ENCODE measurements at places on chromosomes 3 and 15. TPM values are rescaled to one million over a fixed set of nuclear protein-coding genes. Genes with fewer than 3 reads are reported as not detected.

SLC6A1 gene
- total RNA-seq = not detected

LIPC gene
- total RNA-seq = not detected

CASR gene
- total RNA-seq = not detected

SLC9C1 gene
- not detected for total RNA-seq

MCF2L2 gene
- under 0.01 TPM for total RNA-seq

CCR1 gene
- not detected for total RNA-seq

SLC15A2 gene
- total RNA-seq = 0.18 TPM

PLSCR5 gene
- not detected for total RNA-seq

MYLK gene
- total RNA-seq = 521 TPM

GPR149 gene
- not detected for total RNA-seq

STAC gene
- 0.36 TPM for total RNA-seq

EFL1 gene
- 27.8 TPM for total RNA-seq

SLC38A3 gene
- 0.36 TPM for total RNA-seq

MKRN2OS gene
- not detected for total RNA-seq

C3orf20 gene
- not detected for total RNA-seq

LRTM1 gene
- total RNA-seq = not detected

TM6SF1 gene
- total RNA-seq = 1.6 TPM

RBP2 gene
- not detected for total RNA-seq

ZNF710 gene
- 8.9 TPM for total RNA-seq

GRIP2 gene
- under 0.01 TPM for total RNA-seq

RAP2B gene
- 18.1 TPM for total RNA-seq

CFAP92 gene
- not detected for total RNA-seq

SYNPR gene
- total RNA-seq = not detected

CTXND1 gene
- total RNA-seq = not detected

ILDR1 gene
- not detected for total RNA-seq

COPG1 gene
- total RNA-seq = 446 TPM
